ENCODE measurements at places on chromosomes 16 and 17.

DNA sequence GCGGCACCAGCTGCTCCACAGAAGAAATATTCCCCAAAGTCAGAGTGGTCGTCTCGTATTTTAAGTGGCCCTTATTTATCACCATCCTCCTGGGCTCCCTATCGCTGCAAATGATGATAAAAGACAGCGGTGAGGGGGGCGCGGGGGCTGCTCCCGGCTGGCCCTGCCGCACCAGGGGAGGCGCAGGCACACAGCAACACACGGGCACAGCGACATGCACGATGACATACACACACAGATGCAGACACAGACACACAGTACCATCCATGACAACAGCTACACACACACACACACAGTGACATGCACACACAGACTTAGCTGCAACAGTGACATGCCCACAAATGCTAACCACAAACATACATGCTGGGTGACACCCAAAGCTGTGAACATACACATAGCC, 52.5 kb downstream of the MRM1 start:
- no peak for DNase-seq

DNA sequence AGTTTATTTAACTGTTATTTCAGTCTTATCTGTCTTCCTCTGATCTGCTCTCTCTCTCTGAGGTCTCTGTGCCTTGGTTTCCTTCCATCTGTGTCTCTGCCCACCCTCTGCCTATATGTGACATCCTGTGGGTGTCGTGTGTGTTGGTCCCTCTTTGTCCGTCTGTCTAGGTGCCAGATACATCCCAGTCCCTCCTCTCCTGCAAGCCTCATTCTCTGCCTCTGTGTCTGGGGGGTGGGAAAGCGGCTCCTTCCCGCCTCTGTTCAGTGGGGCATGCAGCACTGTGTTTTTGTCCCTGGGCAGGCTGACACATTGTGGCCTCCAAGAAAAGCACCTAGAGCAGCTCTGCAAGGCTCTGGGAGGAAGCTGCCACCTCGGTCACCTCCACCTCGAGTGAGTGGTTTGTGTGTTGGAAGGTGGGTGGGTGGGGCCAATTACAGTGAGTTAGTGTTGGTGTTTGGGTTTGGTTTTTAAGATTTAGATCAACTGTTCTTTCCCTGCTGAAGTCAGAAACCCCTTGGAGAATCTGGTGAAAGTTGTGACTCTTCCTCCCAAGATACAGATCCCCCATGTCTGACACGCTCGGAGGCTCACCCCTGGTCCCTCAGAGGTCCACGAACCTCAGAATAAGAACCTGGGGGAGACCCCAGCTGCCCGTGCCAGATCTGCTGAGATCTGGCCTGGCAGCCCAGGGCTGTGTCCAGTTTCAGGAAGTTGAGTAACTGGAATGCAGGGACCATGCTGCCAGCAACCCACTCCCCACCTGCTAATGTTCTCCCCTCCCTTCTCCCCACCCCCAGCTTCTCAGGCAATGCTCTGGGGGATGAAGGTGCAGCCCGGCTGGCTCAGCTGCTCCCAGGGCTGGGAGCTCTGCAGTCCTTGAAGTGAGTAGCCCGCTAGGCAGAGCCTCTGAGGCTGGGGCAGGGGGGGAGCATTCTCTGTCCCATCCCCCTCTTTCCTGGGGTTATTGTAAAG, 50.9 kb upstream of the CPNE2 start:
- peak; percentile 80 for DNase-seq

DNA sequence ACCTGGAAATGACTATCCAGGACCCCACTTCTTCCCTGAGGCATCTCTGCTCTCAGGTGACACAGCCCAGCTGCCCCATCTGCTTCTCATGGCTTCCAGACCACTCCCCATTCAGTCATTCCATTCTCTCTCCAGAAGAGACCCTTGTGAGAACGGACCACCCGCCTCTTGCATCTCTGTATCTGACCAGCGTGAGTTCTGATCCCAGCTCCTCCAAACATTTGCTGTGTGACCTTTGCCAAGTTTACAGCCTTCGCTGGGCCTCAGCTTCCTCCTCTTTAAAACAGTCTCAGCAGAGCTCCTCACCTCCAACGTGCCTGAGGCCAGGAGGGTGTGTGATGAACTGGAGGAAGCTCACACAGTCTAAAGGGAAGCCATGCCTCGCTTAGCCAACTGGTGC, 39.6 kb downstream of the C16orf82 start:
- DNase-seq, result no peak

GRCh38 chr16:67177743-67178699, 5.7 kb downstream of the MATCAP1 start:
- DNase-seq, result no peak

DNA sequence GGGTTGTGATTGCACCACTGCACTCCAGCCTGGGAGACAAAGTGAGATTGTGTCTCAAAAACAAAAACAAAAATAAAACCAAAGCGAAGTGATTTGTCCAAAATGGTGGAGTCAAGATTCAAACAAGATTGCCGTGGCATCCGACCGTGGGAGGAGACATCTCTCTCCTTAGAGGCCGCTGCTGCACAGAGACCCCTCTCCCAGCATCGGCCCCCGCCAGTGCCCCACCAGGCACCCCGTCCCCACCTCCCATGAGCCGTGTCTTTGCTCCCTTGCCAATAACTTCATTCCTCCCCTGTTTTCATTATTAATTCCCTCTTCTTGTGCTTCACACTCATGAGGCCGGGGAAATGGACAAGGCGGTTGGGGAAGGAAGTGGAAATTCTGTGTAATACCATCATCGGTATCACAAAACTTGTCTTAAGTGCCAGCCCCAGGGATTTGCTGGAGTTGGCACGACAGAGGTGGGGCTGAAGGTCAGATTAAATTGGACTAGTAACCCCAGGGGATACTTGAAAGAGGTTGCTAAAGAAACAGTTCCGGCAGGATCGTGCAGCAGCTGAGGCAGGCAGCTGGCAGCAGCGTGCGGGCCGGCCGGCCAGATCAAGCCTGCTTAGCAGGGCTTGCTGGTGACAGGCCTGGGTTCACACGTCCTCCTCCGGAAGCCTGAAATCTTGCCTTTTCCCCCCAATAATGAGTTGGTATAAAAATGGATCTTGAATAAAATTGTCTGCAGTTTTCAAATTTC, 66.8 kb downstream of the RTN4RL1 start:
- no peak for DNase-seq

GRCh38 chr17:76074390-76075363, at the start of gene GALR2:
Gene GALR2, plus strand, starts transcription at chr17:76074781. Its CDS starts 103 bp downstream, at chr17:76074884.
- DNase-seq, result no peak

DNA sequence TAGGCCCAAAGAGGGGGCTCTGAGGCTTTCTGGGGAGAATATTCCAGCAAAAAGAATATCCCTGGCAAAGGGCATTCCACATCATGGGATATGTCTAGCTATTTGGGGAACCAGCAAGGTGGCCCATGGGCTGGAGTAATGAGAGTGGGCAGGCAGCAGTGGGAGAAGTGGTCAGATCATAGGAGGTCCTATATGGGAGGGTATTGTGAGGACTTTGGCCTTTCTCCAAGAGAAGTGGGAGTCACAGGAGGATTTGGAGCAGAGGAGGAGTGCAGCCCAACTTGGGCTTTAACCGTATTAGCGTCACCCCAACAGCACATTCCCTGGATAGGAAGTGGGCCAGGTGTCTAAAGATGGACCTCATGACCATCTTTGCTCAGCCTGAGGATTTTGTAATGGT, 151.4 kb downstream of the ENGASE start:
- no peak for DNase-seq

DNA sequence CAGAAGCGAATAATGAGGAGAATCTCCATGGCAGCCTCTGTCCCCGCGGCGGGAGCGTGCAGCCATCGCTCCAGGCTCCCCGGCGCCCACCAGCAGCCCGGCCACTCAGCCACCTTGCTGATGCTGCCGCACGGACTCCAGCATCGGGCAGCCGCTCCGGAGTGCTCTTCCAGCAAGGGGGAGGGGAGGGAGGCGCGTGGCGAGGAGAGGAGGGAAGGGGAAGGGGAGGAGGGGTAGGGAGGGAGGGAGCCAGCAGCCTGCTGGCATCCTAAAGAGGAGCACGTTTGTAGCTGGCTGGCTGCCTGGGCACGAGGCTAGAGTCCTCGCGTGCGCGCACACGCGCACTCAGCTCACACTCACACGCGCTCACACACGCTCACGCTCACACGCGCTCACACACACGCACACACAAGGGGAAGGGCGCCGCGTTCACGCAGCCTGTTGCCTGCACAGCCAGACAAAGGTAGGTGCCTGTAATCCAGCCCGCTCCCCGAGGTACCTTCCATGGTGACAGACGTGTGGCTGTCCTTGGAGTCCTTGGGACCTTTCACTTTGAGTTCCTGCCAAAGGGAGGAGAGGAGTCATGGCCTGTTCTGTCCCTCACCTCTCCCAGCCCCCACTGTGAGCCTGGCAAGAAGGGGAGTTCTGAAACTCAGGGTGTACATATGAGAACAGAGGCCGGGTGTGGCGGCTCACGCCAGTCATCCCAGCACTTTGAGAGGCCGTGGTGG, 82.1 kb downstream of the TIMM22 start:
- no peak for DNase-seq

DNA sequence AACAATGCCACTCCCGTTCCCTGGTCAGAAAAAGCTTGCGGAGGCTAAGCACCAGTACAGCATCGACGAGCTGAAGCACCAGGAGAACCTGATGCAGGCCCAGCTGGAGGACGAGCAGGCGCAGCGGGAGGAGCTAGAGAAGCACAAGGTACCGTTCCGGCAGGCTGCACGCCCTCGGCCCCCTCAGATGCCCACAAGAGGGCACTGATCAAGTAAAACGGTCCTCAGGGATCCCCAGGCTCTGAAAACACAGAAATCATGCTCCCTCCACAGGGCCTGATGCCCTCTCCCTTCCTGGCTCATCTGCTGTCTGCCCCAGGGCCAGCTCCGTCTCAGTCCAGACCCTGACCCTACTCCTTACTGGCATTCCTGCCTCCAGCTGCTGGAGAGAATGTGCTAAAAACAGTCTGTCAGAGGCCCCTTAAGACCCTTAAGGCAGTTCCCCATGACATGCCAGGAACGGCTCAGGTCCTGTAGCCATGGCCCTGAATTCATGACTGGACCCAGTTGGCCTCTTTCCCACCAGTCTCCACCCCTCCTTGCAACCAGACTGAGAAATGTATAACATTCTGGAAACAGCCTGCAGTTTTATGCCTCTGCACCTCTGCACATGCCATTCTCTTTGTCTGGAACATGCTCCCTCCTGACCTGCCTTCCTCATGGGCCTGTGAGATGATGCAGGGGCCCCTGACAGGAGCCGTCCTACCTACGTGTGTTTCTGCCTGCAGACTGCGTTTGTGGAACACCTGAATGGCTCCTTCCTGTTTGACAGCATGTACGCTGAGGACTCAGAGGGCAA, 21.8 kb downstream of the DRC3 start:
- DNase-seq, result no peak

GRCh38 chr16:54434859-54435258, 148.3 kb upstream of the IRX3 start:
- DNase-seq, result no peak

DNA sequence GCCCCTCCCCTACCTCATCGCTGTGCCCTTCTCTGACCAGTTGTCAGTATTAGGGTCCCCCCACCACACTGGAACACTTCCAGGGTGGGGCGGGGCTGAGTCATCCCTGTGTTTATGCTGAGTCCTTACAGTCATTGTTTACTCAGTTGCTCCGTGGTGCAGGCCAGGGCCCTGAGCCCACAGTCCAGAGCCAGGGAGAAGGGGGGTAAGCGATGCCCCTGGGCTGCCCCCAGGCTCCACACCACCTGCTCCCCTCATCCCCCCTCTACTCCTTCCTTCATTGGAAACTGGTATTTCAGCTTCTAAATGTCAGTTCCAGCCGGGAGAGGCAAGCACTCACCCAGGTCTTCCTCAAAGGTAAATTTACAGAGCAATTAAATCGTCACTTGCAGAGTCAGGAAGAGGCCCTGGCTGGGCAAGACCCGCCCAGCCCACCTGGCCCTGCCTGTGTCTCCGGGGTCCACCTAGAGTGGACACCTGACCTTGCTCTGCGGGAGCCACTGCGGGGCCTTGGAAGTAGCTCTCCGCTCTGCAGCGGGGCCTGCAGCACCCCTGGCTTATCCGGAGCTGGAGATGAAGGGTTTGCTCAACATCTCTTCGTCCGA, 4.8 kb downstream of the ATP2A3 start:
- no peak for DNase-seq

- no peak for DNase-seq
Measured at GRCh38 chr17:83100853-83101391, 21.5 kb downstream of the METRNL start.

GRCh38 chr16:79430191-79430678, 170.3 kb downstream of the MAF start:
- DNase-seq, result no peak

DNA sequence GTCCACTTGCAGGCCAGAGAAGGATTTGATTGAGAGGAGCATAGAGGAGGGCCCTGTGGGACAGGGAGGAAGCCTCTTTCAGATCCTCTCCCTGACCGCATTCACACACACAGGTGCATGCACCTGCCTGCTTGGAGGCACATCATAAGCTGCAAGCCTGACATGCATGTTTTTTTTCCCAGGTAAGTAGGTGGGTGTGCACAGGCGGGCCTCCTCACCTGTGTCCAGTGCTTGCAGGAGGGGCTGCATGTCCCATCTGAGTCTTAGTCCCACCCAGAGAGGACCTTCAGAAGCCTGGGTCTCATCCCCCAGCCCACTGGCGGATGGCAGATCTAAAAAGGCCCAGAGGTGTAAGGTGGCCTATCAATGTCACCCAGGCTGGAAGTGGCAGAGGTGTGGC, 130.8 kb downstream of the TMEM132E start:
- no peak for DNase-seq

DNA sequence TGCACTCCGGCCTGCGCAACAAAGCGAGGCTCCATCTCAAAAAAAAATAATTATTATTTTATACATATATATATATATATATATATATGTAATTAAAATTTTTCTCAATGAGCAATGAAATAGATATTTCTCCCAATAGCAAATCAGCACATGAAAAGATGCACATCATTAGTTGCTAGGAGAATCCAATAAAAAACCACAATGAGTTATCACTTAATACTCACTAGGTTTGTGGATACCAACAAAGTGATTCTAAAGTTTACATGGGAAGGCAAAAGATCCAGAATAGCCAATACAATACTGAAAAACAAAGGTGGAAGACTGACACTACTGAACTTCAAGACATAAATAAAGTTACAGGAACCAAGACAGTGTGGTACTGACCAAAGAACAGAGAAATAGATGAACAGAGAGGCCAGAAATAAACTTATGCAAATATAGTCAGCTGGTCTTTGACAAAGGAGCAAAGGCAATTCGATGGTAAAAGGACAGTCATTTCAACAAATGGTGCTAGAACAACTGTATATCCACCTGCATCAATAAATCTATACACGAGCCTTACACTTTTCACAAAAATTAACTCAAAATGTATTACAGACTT, 13.6 kb downstream of the SMG6 start:
- no peak for DNase-seq

- DNase-seq, result no peak
Measured at GRCh38 chr16:57906382-57907316, 64.3 kb downstream of the CNGB1 start.

- DNase-seq, result no peak
Measured at GRCh38 chr17:48497103-48497502, 33.7 kb downstream of the HOXB1 start.

GRCh38 chr16:68915589-68915988, 72.3 kb downstream of the TANGO6 start:
- no peak for DNase-seq

GRCh38 chr17:78168242-78168902, at the start of gene SYNGR2:
Gene SYNGR2, plus strand, starts transcription at chr17:78168581. Its CDS starts 36 bp downstream, at chr17:78168617.
- peak; percentile 76 for DNase-seq

- no peak for DNase-seq
Measured at GRCh38 chr16:47475786-47476185, 14.7 kb downstream of the PHKB start.

Data from activated CD4-positive, alpha-beta T cell treated with anti-CD3 and anti-CD28 coated beads for 24 hours (primary cell).